ENCODE measurements at places on chromosomes 4 and X.

DNA sequence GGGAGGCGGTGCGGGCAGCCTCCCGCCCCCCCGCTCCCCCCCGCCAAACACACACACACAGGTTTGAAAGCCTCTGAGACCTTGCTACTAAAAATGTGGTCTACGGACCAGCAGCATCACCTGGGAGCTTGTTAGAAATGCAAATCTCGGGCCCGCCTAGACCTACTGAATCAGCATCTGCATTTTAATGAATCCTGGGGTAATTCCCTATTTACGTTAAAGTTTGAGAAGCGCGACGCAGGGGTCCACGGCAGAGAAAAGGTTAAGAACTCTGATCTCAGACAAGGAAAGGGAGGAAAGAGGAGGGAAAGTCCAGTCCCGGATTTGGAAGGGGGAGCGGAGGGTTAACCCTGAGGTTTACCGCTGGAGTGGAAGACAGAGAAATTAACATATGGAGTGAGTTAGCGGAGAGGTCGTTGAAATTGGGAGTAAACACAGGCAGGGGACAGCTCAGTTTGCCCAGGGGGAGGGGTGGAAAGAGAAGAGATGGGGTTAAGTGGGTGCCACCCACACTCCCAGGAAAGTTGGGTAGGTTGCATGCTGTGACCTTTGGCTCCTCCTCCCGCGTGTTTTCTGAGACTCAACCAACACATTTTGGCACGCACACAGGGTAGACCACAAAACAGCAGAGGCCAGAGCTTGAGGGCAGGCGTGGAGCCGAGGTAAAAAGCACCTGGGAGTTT lies 483.6 kb downstream of the BCOR start:
- no peak for DNase-seq

- DNase-seq: no peak
Observed at GRCh38 chr4:163540977-163541376, 46.5 kb downstream of the TMA16 start.

- no peak for DNase-seq
Observed at GRCh38 chr4:73705721-73706120, 34.6 kb upstream of the CXCL8 start.

- no peak for DNase-seq
Observed at GRCh38 chr4:25092139-25092538, 61.4 kb upstream of the LGI2 start.

DNA sequence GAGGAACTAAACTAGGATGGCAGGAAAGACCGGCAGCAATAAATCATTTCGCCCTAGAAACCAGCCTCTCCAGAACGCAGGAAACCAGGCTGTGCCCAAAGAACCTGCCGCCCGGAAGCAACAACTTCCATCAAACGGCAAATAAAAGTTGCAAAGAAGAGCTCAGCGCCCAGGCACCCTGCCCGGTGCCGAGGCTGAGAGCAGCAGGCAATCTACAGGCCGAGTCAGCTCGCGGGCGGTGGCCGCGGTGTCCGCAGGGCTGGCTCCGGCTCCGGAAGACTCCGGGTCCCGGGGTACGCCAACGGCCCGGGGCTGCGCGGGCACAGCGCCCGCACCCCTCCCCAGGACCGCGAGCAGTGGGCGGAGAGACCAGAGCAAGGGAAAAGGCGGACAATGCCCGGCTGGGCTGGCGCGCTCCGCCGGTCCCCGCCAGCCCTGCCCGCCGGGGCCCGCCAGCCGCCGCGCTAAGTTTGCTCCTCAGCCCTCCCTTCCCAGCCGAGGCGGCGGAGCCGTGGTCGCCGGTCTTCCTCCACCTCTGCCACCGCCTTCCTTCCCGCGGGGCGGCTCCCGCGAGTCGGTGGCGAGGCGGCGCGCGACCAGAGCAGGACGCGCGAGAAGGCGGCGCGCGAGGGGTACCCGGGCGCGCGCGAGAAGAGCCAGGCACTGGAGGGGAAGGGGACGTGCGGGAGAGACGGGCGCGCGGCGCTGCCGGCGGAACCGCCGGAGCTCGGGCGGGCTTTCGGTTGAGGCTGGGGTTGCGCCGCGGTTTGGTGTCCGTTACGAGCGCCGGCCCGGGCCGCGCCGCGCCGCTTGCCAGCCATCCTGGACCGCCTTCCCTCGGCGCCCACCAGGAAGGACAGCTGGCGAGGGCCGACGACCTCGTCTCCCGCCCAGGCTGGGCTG lies 733 bp downstream of the FRYL start:
- DNase-seq: no peak

GRCh38 chr4:38752372-38752940 lies 30.3 kb downstream of the TLR10 start:
- DNase-seq: no peak

- DNase-seq: no peak
Observed at GRCh38 chrX:49256268-49256995, 8.1 kb downstream of the FOXP3 start.

- DNase-seq: no peak
Observed at GRCh38 chr4:188452097-188452496, 312.9 kb downstream of the TRIML1 start.

DNA sequence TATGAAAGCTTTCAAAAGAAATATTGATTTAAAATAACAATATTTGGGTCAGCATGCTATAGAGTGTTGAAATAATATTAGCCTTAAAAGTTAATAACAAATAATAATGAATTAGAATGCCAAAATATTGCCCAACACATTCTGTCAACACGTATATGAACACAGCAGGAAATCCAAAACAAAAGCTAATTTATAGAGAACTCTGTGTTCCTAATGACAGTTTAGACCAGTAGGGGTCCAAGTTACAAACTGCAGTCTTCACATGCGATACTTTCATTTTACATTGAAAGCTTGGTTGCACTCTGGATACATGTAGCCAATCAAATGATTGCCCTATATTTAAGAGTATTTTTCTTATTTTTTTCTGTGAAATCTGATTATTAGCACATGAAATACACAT lies 274.4 kb downstream of the DCTD start:
- no peak for DNase-seq

DNA sequence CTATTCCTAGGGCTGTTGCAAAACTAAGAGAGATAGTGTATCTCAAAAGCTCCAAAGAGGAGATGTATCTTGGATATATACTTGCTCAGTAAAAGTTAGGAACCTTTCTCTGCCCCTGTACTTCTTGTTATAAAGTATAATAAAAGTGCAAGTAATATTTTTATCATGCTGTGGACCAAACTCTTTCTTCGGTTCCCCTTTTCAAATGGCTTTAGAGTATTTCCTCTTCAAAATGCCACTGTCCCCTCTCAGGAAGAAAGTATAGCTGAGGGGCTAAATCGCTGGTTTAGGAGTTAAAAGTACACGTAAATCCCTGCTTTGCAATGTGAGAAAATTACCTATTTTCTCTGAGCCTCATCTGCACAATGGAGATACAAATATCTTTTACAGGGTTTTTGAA lies 169.1 kb upstream of the FTHL17 start:
- no peak for DNase-seq

- DNase-seq: no peak
Observed at GRCh38 chr4:87734936-87735335, 64.4 kb upstream of the IBSP start.

- no peak for DNase-seq
Observed at GRCh38 chr4:7736436-7737267, 203.0 kb downstream of the AFAP1 start.

- DNase-seq: no peak
Observed at GRCh38 chrX:28498658-28499057, 88.6 kb upstream of the IL1RAPL1 start.

DNA sequence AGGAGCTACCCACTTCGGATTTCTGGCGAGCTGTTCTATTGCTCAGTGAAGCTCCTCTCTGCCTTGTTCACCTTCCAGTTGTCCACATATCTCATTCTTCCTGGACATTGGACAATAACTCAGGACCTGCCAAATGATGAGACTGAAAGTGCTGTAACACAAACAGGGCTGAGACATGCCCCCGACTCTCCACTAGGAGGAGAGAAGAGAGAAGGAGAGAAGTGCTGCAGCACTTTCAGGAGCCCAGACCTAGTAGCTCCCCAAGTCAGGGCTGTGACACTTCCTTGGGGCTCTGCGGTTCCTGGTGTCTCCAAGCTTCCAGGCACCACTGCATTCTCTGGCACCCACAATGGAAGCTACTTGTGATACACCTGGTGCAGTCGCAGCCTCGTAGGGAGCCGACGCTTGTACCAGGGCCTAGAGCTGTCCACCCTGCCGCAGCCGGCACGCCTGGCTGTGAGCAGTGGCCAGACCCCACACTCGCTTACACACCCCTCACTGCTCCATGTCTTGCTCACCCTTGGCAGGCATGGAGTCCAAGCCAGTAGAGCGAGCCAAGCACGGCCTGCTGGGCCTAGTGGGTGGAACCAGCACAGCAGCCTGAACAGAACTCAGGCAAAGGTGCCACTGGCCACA lies 234.9 kb downstream of the TECRL start:
- no peak for DNase-seq

- DNase-seq: no peak
Observed at GRCh38 chr4:6565691-6566390, 9.1 kb upstream of the MAN2B2 start.

DNA sequence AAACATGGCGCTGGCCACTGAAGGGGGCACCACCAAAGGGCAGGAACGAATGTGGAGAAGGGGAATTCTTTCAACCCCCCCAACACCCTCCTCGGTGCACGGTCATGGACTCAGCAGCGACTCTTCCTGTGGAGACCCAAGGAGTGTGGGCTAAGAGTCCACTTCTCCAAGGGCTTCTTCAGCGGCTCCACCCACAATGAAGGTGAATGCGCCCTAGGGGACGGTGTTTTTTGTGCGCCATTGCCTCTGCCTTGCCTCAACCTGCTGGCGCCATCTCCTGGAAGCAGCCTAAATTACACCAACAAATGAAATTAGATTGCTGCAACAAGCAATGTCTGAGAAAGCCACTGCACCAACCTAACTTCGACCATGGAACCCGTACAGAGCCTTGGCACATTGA lies 169.2 kb upstream of the MAGEB18 start:
- peak; percentile 6 for DNase-seq

DNA sequence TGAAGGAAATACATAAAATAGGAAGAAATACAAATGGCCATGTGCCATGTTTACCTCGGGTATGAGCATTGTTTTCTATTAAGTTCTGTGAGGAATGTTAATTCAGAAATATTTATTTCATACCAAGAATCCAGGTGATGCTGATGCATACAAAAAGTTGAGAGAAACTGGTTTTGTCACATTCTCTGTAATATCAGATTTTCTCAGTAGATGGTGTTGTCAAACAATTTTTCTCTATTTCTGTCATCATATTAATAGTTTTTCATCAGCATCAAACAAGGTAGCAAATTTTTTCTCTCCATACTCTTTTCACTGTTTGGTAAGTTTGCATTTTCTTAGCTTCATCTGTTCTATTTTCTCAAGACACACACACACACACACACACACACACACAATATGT lies 179.8 kb downstream of the KLHL4 start:
- no peak for DNase-seq

DNA sequence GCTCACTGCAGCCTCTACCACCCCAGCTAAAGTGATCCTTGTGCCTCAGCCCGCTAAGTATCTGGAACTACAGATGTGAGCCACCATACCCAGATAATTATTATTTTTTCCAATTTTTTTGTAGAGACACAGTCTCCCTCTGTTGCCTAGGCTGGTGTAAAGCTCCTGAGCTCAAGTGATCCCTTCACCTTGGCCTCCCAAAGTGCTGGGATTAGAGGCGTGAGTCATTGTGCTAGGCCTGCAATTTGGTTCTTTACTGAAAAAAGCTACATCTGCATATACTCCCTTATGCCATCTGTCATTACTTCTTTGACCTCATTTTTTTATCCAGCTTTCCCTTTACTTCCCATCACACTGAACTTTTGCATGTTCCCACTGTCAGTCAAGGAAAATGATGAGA lies 2012.4 kb upstream of the IGFBP7 start:
- no peak for DNase-seq

GRCh38 chrX:14529290-14529989 lies at the start of gene GLRA2:
Gene GLRA2 (plus strand): TSS chrX:14529536. CDS start chrX:14530058, 522 bp downstream.
- no peak for DNase-seq

- DNase-seq: no peak
Observed at GRCh38 chrX:109813236-109813635, 80.2 kb upstream of the ACSL4 start.

DNA sequence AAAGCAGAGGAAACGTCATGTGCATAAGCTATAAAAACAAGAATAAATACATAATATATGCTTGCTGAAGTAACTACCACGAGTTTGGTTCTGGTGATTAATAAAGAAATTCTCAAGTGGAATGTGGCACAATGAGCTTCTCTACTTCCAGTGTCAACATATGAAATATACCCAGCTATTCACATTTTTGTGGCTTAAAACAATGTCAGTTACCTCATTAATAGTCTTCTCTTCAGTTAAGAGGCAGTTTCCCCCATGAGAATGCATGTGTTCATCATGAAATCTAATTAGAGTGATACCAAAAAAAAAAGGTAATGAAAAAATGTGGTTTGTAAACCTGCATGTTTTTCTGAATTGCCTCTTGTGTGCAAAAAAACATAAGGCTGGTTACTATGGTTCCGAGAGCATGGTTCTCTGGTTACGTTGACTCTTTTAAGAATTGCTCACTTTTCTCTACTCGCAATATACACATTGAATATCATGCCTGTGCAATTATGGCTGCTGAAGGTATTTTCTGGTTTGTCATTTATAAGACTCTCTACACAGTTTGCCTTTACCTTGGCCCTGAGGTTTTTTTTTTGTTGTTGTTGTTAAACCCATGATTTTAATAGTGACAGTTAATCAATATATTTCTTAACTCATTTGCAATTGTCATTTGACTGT lies 108.2 kb downstream of the PCDH7 start:
- DNase-seq: no peak

GRCh38 chr4:188779581-188779980 lies 640.3 kb downstream of the TRIML1 start:
- no peak for DNase-seq

DNA sequence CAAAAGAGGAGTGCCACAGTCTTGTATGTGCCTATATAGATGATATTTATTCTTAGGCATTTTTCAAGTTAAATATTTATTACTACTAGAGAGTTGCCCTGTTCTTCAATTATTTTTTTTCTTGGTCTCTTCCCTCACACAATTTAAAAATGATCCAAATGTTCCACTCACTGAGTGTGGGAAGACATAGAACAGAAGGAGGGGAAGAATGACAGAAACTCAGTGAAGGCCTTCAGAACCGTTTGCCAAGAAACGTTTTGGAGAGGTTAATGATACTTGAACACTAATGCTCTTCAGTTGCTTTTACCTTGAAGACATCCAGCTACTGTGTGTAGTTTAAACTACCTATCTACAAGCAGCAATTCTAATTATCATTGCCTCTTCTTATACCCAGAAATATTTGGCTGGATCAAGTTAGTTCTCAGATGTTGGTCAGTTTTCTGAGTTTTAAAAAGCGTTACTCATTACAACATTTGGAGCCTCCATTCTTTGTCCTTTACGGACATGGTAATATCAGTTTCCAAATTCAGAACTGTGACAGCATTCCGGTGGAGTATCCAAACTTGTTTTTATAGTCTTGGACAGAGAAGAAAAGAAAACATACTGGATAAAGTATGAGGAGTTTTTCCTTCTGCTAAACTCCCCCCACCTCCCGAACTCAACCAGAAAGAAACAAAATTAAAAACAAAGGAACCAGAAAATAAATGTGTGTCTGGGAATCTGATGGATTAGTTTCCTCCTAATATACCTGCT lies 389.7 kb downstream of the SPRY1 start:
- DNase-seq: no peak
